ENCODE measurements at places on chromosomes 3 and 15.

DNA sequence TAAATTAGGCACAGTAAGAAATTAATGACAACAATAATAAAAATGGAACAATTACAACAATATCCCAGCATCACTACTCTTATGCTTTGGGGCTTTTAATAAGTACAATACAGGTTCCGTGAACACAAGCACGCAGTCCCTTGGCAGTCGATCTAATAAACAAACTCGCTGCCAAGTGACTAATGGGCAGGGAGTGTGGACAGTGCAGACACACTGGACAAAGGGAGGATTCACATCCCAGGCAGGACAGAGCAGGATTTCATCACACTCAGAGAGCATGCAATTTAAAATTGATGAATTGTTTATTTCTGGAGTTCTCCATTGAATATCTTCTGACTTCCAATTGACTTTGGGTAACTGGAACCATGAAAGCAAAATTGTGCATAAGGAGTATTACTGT is 524.1 kb upstream of the CFAP20DC start:
- no peak for DNase-seq

DNA sequence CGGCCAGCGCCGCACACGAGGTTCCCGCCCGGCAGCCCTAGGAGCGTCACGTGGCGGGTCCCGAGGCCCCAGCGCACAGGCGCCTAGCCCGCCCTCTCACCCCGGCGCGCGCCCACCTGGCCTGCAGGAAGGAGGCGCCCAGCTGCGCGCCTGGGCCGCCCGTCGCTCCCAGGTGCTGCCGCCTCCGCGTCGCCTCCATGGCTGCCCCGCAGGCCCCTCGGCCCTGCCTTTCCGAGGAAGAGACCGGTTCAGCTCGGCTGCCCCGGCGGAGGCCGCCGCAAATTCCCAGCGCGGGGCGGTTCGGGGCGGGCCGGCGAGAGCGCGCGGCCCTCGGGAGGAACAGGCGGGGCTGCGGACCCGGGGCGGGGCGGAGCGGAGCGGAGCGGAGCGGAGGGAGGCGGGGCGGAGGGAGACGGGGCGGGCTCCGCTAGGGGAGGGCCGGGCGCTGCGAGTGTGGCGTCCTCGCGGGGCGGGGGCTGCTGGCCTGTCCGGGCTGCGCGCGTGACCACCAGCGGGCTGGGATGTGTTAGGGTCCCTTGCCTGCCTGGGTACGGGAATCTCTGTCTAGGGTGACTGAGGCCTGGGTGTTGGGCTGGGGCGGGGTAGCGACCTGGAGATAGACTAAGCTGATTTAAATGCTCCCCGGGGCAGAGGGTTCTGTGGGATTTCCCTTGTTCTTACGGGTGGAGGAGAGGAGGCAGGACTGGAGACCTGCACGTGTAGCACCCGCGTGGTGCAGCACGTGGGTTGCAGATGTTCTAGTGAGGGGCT is at the start of gene CLN6:
Gene CLN6 (minus strand): TSS at position 343 of the 771 bp plus-strand sequence. CDS start 144 bp downstream, at position 199.
- peak; percentile 71 for DNase-seq

DNA sequence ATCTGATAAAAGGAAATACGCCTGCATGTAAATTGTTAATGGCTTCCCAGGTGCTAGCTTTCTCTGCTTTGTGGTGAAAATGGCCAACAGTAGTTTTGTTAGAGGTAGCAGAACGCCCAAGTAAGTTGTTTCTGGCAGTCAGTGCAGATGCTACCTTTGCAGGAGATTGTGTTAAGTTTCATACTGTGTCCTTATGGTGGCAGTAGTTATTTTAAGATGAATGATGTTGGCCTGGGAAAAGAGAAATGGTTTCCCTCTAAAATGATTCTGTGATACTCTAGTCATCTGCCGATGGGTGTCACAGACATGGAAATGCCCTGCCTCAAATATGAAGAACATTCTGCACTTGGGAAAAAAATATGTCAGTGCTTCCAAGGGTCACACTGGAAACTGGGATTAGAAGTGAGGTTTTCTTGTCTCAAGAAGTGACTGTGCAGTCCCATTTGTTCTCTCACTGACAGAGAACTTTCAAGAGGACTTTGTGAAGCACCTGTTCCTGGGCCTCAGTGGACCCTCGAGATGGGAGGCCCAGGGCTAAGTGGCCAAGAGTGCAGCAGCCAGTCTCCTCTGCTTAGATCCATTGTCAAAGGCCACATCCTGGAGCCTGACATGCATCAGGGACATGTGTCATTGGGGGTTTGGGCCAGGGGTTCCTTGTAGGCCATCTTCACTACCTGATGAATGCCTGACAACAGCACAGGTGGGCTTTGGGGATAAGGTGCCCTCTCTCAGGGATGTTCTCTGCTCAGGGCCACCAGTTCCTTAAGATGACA is 393.3 kb downstream of the CACNA2D3 start:
- no peak for DNase-seq

DNA sequence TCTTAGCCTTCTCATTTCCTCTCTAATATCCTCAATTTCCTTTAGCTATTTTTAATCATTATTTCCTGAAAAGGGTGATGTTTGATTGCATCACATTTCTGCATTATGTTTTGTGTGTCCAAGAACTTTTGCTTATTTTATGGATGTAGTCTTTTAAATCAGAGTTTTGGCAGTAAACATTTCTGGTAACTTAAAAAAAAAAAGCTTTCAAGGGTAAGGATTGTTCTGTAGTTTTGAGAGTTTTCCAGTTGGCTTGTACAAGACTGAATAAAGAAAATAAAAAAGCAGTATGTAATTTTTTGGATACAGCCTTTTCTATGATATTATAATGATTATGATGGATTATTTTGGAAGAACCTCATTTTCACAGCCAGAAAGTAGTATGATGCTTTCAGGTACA is 99.4 kb downstream of the DHX36 start:
- DNase-seq, result no peak

- DNase-seq, result no peak
Observed at GRCh38 chr15:66951531-66952320, 113.7 kb upstream of the SMAD3 start.

DNA sequence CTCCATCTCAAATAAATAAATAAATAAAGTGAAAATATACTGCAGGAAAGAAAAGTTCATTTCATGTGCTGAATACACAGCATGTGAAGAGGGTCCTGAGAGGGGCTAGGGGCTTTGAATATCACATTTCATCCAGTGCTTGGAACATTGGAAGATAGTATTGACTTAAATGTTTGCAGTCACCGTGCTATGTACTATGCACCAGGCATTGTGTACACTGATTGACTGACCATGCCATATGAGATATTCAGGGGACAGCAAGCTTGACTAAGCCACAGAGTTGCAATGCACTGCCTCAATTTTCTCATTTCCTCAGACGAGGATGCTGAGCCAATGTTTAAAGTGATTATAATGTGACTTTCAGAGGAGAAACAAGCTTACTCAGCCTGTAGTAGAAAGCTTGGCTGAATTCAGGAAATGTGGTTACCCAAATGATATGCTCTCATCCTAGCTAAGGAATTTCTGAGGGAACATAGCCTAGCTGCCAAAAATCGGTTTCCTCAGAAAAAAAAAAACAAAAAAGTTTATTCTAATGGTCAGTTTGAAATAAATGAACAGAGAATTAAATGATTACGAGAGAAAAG is 557.9 kb downstream of the FGF12 start:
- DNase-seq, result no peak

GRCh38 chr15:78050441-78050809 is 27.1 kb downstream of the TBC1D2B start:
- no peak for DNase-seq

DNA sequence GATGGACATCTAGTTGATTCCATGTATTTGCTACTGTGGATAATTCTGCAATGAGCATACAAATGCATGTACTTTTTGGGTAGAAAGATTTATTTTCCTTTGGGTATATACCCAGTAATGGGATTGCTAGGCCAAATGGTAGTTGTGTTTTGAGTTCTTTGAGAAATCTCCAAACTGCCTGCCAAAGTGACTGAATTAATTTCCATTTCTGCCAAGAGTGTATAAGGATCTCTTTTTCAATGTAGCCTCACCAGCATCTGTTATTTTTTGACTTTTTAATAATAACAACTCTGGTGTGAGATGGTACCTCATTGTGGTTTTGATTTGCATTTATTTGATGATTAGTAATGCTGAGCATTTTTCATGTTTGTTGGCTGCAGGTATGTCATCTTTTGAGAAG is 435.0 kb upstream of the CBLB start:
- DNase-seq, result no peak

DNA sequence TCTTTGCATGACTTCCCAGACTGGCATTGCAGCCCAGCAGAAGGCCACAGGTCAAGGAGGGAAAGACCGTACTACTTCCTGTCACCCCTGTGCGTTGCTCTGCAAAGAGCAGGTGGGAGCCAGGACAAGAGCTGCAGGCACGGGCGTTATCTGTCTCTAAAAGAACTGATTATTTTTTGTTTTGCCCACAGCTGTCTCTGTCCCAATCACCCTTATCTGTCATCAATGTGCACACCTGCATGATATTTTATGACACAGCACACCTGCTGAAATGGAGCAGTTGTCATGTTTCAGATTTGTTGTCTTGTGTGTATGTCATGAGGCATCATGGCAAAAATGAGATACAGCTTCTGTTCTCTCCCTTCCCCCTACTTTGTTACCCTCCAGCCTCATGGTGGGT is 58.8 kb downstream of the SLCO3A1 start:
- DNase-seq, result no peak

DNA sequence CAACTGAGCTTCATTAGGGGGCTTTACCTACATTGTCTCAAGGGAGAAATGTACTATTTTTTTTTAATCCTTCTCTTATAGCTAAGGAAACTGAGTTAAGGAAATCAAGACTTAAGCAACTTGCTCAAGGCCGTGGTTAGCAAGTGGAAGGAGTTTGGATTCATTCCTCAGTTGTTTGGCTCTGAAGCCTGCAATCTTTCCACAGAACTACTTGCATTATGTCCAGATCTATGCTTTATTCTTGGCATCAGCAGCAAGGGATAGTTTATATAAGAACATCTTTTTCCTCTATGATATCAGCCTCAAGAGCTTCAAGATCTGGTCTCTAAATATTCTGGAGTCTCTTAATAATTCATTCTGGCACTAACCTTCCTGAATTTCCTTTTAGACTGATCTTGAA is 182.4 kb downstream of the SV2B start:
- no peak for DNase-seq

DNA sequence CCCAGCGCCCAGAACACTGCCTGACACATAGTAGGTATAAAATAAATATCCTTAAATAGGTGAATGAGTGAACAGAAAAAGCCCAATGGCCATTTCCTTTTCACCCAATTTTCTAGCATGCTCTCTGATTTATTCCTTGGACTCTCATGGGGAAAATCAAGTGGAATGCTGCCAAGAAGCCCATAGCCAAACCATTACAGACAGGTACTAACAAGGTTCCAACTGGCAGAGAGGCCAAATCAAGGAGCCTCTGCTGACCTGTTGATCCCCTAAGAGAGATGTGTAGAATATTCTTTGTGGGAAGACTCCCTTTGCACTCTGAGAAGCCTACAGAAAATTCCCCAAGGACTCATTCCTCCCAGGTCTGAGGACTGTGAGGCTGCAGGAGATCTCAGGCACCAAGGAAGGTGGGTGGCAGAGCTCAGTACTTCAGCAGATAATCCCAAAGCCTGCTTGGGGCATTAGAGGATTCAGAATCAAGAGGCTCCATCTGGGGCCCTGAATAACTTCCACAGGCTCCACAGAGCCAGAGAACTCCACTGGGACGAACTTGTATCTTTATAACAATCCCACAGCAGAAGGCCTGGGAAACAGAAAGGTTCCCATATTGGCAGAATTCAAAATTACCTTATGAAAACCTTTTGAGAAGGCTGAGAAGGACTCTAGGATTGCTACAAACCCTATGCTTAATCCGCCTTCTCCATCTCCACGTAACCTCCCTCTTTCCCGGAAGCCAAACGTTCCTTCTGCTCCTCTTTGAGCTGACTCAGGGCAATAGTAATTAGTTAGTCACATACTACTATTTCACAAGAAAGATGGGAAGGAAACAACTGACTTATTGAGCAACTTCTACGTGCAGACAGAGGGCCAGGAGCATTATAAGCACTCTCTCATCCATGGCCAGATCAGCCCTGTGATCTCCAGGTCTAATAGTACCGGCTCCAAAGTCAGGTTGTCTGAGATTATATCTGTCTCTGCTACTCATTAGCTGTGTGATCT is 34.5 kb downstream of the PRICKLE2 start:
- DNase-seq, result no peak

GRCh38 chr15:33985287-33985686 is 17.0 kb downstream of the CHRM5 start:
- DNase-seq, result no peak

DNA sequence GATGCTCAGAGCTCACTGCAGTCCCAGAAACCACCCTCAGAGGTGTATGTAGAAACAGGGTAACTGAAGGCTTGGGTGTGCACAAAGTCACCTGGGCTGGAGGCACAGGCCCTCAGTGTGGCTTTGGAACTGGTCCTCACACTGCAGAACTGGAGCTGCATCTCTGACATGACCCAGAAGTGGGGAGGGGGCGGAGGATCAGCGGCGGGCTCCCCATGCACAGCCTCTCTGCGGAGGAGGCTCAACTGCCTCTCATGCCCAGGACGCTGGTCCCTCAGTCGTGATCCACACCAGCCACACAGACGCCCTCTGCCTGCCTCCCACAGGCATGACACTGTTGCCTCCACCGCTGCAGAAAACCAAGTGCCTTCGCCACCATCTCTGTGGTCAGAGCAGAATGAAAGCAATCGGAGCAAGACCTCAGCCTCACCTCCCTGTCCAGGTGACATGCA is 73.7 kb downstream of the TM2D3 start:
- DNase-seq, result no peak

DNA sequence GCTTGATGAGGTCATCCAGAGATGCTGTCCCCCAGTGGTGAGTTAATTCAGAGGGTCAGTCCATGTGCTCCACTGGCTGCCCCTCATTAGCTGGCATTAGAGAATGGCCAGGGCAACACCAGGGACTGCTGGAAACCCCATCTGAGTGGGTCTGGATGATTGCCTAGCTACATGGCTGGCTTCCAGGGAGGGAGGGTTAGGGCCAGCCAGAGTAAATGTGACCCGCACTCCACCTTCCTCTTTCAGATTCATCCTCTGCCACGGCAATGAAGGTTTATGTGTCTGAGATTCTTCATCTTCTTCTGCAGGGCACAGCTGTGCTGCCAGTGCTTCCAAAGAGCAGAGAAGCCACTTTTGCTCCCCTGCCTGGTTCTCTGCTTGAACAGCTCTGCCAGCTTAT is 391.9 kb downstream of the OCA2 start:
- no peak for DNase-seq

DNA sequence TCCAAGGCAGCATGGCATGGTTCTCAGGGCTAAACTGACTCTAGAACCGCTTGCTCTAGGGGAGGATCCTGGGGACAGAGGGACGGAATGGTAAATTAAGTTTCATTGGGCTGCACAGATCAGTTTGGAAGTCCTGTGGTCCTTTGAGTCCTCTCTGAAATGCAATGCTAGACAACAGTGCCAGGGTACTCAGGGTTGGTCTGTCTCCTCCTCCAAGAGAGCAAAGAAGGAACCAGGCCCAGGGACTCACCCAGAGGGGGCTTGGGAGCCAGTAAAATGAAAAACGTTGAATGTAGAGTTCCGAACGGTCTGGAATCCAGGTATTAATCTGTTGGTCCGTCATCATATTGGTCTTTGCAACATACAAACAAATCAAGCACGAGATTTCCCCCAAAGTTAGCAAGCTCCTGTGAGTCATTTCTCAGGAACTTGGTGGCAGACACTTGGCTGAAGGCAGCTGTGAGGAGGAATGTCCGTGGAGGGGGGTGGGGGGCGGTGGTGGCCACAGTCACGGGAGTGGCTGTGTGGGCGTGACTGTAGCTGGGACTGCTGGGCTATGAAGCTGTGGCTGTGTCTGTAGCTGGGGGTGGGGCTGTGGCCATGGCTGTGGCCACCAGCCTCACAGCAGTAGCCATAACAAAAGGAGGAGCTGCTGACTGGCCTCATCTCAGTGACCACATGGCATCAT is 361.0 kb downstream of the SHQ1 start:
- DNase-seq, result no peak
